ENCODE measurements at places on chromosomes 16 and 17. TPM values are rescaled to one million over a fixed set of nuclear protein-coding genes. Genes with fewer than 3 reads are reported as not detected.

GRCh38 chr16:24052329-24053098 is 203.6 kb upstream of the CACNG3 start:
- DNase-seq, result no peak

DNA sequence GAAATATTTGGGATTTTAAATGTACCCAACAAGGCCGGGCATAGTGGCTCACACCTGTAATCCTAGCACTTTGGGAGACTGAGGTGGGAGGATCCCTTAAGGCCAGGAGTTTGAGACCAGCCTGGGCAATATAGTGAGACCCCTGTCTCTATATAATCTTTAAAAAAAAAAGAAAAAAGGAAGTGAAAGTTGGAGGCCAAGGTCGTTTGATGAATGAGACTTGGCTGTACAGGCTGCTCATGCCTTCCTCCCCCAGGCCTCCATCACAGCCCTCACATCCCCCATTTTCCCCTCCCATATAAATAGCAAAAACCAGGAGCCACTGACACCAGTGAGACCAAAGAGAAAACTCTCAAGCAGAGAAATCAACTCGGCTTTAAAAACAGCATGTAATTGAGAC is 3.3 kb upstream of the CA7 start:
- no peak for DNase-seq

- DNase-seq, result no peak
Measured at GRCh38 chr17:7992516-7992915, 9.9 kb upstream of the GUCY2D start.

DNA sequence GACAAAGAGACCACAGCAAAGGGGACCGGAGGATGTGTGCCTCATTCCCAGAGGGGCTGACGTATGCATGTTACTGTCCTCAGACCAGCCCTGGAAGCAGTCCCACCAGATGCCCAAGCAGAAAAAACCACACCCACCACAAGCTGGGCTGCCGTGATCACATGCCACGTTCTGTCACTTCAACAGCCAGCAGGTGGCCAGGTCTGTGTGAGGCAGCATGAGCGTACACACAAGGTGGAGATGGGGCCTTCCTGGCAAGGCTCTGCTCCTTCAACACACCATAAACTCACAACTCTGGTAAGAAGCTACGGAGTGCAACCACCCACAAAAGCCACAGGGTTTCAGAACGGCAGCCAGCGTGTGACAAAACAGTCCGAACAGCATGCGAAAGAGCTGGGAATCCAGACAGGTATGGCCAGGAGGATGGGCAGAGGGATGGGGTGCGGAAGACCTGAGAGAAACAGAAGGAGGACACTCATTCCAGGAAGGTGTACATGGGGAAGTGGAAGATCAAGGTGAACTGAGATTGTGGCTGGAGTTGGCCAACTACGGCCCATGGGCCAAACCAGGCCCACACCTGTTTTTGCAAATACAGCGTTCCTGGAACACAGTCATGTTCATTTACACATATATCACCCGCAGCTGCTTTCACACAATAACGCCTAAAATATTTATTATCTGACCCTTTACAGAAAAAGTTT is 27.9 kb downstream of the MBTPS1 start:
- DNase-seq, result peak; percentile 27

DNA sequence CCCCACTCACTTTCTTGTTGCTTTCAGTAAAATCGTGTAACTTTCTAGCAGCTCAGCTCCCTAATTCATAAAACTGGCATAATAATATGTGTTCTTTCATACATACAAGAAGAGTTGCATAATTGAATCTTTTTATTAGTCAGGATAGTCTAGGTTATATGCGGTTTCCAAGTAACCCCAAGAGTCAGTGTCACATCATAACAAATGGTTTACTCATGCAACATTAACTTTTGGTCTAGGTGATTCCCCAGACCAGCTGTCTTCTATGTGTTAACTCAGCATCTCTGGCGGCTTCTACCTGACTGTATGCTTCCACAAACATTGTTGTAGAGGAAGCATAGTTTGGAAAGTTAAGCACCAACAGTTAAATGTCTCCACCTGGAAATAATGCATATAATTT is 1000.4 kb downstream of the CDH11 start:
- no peak for DNase-seq

GRCh38 chr16:54957403-54958166 is 26.9 kb downstream of the IRX5 start:
- DNase-seq, result no peak

GRCh38 chr16:374616-374926 is 4.2 kb upstream of the MRPL28 start:
- DNase-seq, result no peak

DNA sequence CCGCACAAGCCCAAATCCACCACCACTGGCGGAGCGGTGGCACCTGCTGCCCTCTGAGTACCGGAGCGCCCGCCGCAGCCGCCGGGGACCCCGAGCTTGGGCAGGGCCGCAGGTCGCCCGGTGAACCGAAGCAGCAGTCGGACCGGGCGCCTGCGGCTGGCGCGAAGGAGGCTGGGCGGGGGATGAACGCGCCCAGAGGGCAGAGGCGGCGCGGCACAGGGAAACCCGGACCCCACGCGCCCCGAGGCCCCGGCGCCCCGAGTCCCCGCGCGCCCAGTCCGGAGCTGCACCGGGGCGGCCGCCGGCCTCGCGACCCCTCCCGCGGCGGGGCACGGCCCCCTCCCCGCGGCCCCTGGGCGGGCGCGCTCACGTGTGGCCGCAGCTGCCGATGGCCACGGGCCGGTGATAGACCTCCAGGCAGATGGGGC is 393 bp downstream of the RNF166 start:
- DNase-seq, result no peak

DNA sequence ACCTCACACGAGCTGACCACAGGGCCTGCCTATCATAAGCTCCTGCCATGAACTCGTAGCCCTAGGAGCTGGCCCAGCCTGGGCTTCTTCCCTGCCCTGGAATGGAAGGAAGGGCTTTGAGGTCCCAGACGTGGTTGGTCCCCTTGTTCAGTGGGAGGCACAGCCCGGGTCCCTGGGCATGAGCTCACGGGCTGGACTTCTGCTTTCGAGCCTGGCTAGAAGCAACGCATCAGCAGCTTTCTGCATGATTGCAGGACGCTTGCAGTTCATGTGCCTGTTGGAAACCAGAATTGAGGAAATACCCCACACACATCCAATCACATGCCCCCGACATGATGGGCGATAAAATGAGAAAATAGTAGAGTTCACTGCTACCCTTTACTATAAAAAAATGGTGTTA is 293.3 kb downstream of the MAF start:
- DNase-seq, result no peak

DNA sequence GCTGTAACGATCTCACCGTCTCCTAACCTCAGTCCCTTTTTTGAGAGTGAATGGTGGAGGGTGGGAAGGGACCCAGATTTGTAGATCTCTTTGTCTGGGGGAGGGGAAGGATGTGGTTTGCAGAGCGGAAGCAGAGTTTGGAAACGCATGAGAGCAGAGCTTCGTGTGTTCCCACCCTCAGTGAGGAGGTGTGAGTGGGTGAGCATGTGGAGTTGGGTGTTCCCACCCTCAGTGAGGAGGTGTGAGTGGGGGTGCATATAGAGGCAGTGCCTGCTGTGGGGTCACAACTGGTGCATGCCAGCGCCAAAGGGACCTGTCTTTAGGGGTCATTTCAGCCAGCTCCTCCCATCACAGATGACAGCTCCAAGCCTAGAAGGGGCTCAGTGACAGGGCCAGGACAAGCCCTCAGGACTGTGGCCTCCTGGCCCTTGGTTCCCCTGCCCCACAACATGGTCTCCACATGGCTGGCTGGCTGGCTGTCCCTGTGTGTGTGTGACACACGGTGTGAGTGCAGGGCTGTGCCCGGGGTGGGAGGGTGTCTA is 1.8 kb upstream of the CISD3 start:
- no peak for DNase-seq

DNA sequence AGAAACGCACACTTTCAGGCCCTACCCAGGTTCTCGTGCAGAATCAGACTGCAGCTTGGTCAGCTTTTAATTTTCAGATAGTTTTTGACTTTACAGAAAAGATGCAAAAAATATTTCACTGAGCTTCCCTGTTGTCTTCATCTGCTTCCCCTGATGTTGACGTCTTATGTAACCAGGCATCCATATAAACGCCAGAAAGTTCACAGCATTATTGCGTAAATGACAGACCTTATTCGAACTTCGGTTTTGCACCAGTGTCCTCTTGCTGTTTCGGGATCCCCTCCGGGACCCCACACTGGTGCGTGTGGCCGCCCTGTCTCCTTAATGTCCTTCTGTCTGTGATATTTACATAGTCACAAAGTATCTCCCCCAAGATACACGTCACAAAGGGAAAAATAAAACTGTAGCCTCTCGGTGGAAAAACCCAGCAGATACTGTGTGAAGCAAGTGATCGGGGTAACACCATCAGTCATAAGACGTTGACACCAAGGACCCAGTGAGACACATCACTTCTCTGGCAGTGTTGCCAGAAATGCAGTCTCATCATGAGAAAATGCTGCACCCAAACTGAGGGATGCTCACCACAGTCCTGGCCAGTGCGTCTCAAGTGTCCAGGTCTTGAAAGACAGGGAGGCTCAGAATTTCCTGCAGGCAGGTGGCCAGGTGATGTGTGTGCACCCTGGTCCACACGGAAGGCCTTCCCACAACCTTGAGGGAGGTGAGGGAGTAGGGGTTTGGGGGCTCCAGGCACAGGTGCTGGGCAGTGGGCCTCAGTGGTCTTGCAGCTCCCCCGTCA is 4.3 kb downstream of the BANP start:
- no peak for DNase-seq

DNA sequence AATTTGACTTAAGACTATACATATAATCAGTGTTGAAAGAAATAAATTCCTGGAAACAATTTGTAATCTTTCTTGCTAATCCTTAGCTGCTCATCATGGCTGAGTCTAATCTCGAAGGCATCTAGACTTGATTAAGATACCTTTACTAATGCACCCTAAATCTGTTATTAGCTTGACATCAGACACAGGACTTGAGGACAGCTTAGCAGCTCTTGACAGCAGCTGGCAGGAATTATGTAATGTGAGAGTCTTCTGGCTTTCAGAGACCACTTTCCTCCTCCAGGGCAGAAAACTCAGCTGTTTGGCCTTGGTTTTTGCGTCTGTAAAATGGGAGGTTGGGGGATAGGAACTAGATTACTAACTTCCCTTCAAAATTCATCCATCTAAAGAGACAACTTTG is 7.1 kb upstream of the MPP2 start:
- peak; percentile 50 for DNase-seq

DNA sequence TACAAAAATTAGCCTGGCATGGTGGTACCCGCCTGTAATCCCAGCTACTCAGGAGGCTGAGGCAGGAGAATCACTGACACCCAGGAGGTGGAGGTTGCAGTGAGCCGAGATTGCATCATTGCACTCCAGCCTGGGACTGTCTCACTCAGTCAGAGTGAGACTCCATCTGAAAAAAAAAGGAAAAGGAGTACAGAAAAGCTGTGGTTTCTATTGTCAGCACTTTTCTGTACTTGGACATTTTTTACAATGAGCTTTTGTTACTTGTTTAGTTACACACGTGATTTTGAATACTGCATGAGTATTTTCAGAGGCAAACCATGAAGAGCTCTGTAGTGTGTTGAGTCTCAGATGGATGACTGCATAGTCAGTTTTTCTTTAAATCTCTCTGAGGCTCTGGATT is 26.3 kb downstream of the ZC3H18 start:
- no peak for DNase-seq

GRCh38 chr16:2609827-2610470 is 72.1 kb downstream of the PDPK1 start:
- no peak for DNase-seq

DNA sequence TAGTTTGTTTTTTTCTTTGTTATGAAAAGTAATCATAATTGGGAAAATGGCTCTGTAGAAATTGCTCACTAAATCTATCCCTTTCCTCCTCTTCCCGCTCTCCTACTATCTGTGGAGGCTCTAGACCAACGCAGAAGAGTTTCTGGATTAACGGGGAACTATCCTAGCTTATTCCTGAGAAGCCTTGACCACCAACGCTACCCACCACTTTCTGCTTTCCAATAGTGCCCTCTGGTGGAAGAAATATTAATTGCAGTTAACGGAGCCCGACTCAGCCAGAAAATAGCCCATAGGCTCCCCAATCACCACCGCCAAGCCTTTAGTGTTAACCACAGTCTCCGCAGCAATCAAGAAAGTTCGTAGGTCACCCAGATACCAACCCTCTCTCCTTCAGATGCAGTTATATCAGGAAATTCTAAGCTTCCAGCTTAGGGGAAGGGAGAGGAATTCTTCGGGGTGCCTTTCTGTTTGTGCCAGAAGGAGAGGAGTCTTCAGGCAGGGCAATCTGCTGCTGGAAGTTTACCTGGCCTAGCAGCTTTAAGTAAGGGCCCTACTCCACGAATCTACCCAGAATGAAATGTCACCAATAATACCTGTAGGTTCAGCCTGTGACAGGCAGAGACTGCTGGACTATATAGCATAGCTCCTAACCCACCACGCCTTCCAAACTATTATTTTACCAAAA is 23.0 kb upstream of the NSRP1 start:
- peak; percentile 87 for DNase-seq

- peak; percentile 36 for DNase-seq
Measured at GRCh38 chr16:14015033-14015432, 56.1 kb upstream of the MRTFB start.

GRCh38 chr17:80036715-80037477 is 454 bp downstream of the CCDC40 start:
- peak; percentile 68 for DNase-seq

XAF1 gene
- total RNA-seq, result 19.7 TPM

CES5A gene
- not detected for total RNA-seq

CCDC200 gene
- not detected for total RNA-seq

AANAT gene
- total RNA-seq, result not detected

ZSCAN10 gene
- total RNA-seq, result not detected

GP1BA gene
- not detected for total RNA-seq

SPATA22 gene
- total RNA-seq, result not detected

Measured in tongue (tissue), 3 donors.